ENCODE measurements at places on chromosomes 12 and 14. TPM values are rescaled to one million over a fixed set of nuclear protein-coding genes. Genes with fewer than 3 reads are reported as not detected.

Gene IFNG-AS1
- not detected for total RNA-seq

Gene CCDC59
- total RNA-seq: 28.5 TPM

GRCh38 chr12:92540782-92541423 lies 161.9 kb upstream of the PLEKHG7 start:
- H3K36me3 ChIP-seq: no peaks in the 10 kb centered on the region
- no peak overlapping the region for H3K27ac ChIP-seq
- no peak overlapping the region for H3K4me3 ChIP-seq
- H3K27me3 ChIP-seq: no peaks in the 10 kb centered on the region
- no peak for DNase-seq

GRCh38 chr12:24742378-24742777 lies 206.5 kb downstream of the BCAT1 start:
- no peaks in the 10 kb centered on the region for H3K4me1 ChIP-seq
- no peaks in the 10 kb centered on the region for H3K27me3 ChIP-seq

Data from adrenal gland (tissue), 19 donors.